ENCODE measurements at places on chromosomes 11 and 22.

DNA sequence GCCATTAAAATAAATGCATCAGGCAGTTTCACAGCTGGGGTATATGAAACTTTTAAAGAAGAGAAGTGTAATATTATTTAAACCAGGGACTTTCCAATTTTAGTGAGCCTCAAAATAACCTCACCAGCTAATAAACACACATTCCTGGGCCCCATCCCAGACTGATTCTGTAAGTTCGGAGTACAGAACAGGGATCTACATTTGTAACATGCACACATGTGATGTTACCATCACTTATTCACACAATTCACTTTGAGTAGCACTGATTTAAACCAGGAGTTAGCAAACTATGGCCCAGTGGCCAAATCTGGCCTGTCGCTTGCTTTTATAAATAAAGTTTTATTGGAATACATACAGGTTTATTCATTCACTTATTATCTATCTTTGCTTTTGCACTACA is 62.0 kb downstream of the STK33 start:
- no peak for DNase-seq

- DNase-seq, result no peak
These were observed 24.8 kb upstream of the POU2AF2 start for GRCh38 chr11:111220721-111221120.

GRCh38 chr11:27361649-27362431 is 1.2 kb downstream of the CCDC34 start:
- DNase-seq, result no peak

GRCh38 chr11:101008961-101009689 is 120.5 kb downstream of the PGR start:
- no peak for DNase-seq

GRCh38 chr11:123040111-123040432 is 21.9 kb downstream of the HSPA8 start:
- DNase-seq, result no peak

DNA sequence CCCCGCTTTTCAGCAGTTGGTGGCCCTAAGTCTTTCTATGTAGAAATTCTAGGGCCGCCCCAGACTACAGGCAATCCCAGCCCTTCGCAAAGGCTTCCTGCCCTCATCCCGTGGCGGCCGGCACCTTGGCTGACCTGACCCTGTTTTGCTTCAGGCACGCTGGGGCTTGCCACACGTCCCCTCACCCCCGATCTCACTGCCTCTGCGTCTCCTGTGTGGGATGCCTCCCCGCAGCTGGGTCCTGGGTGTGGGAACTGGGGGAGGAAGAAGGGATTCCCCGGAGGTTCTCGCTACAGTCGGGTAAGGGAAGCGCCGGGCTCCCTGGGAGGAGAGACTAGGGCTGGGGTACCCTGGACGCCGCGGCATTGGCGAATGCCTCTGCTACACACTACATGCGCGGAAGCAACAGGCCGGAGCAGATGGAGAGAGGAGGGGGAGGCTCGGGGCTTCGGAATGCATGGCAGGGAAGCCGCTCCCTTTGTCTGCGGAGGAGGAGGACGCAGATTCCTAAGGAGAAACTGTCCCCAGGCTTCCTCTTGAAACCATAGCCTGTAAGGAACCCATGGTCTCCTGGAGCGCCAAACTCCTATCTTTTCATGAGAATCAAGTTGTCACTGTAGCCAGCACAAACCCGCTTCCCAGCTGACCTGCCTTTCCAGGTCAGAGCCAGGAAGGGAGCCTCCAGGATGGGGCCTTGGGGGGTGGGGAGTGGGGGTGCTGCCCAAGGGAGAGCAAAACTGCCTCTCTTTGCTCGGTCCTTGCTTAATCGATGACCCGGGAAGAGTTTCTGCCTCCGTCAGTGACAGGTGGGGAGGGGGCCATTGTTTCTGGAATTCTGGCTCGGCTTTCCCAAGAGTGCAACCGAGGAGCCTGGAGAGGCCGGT is 1.4 kb downstream of the DTX4 start:
- no peak for DNase-seq

DNA sequence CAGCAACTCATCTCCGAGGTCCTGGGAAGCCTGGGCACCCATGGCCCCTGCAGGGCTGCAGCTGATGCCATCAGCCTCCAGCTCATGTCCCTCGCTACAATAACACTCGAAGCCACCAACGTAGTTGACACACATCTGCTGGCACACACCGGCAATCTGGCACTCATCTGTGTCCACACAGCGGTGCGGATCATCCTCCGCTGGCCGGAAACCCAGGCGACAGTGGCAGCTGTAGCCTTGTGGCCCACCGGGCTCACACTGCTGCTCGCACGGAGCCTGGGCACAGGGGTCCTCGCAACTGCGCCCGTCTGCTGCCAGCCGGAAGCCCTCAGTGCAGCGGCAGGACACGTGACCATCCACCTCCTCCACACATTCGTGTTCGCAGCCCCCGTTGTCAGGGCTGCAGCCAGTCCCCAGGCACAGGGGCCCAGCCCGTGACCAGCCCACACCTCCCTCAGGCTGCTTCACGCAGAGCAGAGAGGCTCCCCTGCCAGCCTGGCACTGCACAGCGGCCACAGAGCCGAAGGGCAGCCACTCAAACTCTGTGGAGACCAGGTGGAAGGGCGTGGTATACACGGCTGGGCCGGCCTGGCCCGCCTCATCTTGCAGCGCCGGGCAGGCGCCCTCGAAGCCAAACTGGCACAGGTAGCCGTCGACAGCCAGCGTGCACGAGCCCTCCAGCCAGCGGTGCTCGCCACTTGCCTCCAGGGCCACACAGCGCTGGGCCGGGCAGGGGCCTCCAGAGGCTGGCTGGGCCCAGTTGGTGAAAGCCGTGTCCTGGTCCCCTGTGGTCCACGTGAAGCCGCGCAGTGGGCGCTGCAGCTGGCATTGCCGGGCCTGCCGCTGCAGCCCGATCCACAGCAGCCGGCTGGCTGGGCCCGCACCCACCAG is 678 bp downstream of the CD248 start:
- DNase-seq, result no peak

- no peak for DNase-seq
These were observed 16.6 kb upstream of the PHOX2A start for GRCh38 chr11:72260574-72260973.

DNA sequence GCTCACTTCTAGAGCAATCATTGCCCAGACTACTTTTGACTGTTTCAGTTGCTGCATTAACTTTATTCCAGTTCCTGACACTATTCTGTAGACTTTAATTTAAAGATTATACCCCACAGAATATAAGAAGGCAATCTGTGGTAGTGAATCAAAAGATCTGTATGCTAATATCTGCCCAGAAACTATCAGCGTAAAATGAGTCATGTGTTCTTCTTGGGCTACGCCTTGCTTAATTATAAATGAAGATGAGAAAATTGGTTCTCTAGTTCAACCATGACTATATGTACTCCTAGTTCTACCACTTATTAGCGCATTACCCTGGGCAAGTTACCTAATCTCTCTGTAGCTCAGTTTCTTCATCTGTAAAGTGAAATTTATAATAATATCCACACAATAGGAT is 128.5 kb downstream of the CWF19L2 start:
- DNase-seq, result no peak

DNA sequence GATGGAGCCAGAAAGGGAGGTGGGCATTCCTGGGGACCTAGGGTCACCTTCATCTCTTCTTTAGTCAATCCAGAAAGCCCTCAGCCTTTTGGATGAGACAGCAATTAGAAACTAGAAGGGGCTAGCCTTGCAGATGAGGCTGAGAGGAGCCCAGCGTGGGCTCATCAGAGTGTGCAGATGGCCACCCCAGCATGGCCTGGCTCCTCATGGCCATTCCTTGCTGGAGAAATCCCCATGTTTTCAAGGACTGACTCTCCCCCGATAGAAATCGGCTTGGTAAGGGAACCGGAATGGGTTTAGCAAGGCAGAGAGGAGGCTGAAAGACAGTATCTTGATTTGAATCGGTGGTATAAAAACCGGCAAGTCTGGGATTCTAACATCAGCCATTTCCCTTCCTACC is 274.6 kb downstream of the BUD13 start:
- no peak for DNase-seq

- no peak for DNase-seq
These were observed 8.5 kb upstream of the CCDC89 start for GRCh38 chr11:85694385-85694980.

GRCh38 chr11:86848132-86848531 is 47.8 kb downstream of the PRSS23 start:
- DNase-seq, result no peak

DNA sequence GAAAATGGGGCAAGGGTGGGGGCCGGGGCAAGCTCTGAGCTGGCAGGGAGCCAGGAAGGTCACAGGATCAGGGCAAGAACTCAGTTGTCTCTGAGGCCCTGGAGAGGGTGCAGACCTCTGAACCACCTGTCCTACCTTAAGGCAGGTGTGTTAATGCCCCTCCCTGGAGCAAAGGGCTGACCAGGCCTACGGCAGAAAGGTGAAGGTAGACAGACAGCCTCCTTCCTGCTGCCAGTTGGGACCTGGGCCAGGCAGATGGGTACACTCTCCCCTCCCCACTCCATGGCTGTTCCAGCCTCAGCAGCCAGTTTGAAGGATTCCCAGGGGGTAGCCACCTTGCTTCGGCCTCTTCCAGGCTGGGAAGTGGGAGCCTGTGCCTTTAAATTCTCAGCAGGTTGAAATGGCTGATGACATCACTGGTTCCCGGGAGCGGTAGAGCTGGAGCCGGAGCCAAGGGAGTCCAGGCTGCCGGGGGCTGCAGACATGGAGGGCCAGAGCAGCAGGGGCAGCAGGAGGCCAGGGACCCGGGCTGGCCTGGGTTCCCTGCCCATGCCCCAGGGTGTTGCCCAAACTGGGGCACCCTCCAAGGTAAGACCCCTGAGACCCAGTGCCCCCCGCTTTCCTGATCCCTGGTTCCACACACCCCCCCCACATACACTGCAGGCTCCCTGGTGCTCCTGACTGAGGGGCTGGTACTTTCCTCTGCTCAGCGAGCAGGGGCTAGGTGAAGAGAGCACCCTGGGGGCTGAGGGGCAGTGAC is at the start of gene INPP5J:
Gene INPP5J, plus strand, starts transcription at position 435 of the 760 bp plus-strand sequence. Its CDS starts 49 bp downstream, at position 484.
- no peak for DNase-seq

- no peak for DNase-seq
These were observed 4.6 kb upstream of the SELENOO start for GRCh38 chr22:50196256-50196655.

DNA sequence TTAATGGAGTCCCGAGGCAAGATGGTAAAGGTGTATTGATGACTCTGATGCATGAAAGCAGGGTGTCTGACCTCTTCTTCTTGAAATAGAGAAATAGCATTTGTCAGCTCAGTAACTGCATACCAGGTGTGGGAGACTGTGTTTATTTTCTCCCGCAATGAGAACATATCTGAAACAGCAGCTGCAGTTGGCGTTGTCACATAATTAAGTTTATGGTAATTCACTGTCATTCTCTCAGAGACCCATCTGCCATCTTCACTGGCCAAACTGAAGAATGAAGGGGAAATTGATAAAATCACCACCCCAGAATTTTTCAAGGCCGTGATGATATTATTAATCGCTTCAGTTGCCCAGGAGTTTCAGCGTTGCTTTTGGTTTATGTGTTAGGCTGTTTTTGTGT is 20.1 kb upstream of the MCHR1 start:
- DNase-seq, result no peak

GRCh38 chr11:60763692-60764369 is 7.2 kb downstream of the MS4A15 start:
- no peak for DNase-seq

DNA sequence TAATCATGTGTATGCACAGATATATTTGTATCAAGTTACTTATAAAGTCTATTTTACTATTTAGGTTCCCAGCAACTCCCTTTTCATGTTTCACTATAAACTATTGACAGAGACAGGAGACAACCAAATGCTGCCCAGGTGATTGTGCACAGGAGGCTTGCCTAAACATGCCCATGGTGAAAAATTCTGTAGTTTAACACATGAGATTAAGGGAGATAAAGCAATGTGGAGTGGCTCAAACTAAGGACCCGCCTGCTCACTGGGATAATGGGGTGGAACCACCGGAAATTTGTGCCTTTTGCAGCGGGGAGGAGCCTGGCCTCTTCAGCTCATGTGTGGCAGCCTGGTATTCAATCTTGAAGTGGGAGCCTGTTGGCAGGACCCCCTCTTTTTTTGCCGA is 459.5 kb upstream of the CNTN5 start:
- no peak for DNase-seq

DNA sequence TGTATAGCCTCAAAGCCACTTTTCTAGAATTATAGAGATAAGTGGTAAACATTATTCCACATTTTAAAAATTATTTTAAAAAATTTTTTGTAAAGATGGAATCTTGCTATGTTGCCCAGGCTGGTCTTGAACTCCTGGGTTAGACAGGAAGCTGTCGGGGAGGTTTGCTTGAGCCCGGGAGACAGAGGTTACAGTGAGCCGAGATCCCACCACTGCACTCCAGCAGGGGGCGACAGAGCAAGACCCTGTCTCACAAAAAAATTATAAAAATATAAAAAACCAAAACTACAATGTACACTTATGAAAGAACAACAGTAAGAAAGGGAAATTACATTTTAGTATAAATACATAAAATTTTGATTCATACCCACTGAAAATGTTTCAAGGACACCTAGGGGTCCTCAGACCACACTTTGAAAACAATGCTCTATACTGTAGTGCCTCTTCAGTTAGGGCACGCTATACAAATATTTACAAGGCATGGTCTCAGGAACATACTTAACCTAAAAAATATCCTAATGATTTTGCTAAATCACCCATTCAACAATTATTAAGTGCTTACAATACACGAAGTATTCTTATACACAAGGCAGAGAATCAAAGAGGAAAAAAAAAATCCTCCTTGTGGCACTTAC is 111.2 kb downstream of the MRTFA start:
- peak; percentile 52 for DNase-seq

- DNase-seq, result no peak
These were observed 729 bp downstream of the IL17RA start for GRCh38 chr22:17085277-17086181.

DNA sequence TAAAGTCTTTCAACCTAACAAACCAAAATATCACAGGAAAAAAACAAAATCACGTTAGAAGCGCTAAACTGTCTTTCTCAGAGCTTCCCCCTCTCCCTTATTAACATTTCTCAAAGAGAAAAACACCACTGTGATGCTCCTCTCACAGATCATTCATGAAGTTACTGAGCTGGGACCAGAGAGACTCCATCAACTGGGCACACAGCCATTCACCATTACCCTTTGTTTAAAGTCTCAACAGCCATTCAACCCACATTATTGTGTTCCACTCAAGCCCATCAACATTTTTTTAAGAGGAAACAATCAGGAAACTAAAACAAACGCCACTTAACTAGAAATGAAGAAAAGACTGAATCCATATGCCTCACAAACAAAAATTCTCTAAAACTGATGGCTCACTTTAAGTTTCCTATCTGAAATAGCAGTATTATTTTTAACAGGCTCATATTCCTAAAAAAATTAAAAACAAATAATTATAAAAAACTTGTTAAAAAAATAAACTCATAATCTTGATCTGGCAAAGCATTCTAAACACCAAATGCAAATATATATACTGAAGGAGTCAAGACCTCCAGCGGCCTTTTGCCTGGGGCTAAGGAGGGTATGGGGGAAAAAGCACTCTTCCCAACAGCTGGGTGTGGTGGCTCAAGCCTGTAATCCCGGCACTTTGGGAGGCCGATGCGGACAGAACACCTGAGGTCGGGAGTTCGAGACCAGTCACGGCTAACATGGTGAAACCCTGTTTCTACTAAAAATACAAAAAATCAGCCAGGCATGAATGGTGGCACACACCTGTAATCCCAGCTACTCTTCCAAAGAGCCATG is 14.0 kb downstream of the CELF1 start:
- no peak for DNase-seq

- DNase-seq, result no peak
These were observed 194.6 kb downstream of the INSC start for GRCh38 chr11:15309296-15309695.
